MV-4-11 (cell line): ENCODE measurements at places on chromosomes 3 and 15.

GRCh38 chr3:94811836-94812235 lies 749.0 kb downstream of the NSUN3 start:
- DNase-seq, result no peak

GRCh38 chr15:96176831-96177230 lies 153.7 kb upstream of the NR2F2 start:
- no peak for DNase-seq

- DNase-seq, result no peak
Measured at GRCh38 chr3:14583548-14584091, 43.5 kb upstream of the GRIP2 start.

DNA sequence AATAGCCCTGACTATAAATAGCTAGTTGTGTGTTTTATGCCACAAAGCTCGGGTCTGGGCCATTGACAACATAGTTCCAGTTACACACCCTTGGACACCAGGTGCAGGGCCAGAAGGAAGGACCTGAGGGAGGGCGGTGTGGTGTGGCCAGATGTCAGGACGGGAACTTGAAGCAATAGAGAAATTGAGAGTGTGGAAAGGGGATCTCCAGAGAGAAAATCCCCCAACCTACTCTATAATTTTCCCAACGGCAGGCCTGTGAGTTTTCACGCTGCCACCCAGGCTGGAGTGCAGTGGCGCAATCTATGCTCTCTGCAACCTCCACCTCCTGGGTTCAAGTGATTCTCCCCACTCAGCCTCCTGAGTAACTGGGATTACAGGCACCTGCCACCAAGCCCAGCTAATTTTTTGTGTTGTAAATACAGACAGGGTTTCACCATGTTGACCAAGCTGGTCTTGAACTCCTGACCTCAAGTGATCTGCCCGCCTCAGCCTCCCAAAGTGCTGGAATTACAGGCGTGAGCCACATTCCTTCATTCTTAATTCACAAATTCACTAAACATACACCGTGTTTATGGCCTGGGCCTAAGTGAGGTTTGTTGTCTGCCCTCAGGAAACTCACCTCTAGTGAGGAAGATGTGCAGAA lies 70.8 kb upstream of the KLF13 start:
- peak; percentile 82 for DNase-seq

DNA sequence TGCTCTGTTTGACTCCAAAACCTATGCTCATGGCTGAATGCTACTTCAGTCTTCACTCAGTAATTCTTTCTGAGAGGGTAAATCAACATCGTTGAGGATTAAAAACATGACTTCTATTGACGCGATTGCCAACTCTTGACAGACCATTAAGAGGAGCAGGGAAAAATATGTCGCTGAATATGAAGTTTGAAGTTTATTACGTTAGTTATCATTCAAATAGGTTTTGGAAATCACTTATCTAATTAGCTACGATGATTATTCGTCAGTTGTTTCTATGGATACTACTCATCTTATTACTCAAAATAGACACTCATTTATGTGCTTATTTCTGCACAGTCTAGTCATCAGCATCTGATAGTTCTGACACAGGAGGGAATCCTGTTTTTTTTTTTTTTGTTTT lies 279.2 kb upstream of the TBL1XR1 start:
- no peak for DNase-seq
